ENCODE measurements at places on chromosomes 3 and 15.
A peak's percentile ranks its signal among the peaks of the same experiment; 100 is the strongest.

GRCh38 chr3:116005404-116005803 is 382.1 kb downstream of the GAP43 start:
- peak; percentile 47 for DNase-seq

DNA sequence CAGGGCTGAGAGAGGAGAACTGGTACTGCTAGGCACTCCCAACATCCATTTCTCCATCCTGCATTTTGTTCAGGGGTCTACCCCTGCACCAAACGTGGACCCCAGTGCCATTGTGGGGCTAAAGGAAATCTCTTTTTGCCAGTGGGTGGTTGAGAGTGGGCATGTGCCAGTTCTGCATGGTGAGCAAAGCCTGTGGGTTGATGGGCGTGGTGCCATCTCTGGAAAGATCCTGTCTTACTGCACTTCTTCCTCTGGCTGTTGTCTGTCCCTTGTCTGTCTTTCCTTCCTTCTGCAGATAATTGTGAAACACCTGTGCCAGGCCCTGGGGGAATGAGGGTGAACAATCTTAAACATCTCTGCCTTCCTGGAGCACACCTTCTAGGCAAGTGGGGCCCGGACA is 1.4 kb upstream of the RARRES1 start:
- DNase-seq = no peak

- DNase-seq = no peak
These were observed 203.2 kb upstream of the PEX5L start for GRCh38 chr3:180239939-180240338.

- no peak for DNase-seq
These were observed 318.7 kb upstream of the C2CD4B start for GRCh38 chr15:62483814-62484213.

DNA sequence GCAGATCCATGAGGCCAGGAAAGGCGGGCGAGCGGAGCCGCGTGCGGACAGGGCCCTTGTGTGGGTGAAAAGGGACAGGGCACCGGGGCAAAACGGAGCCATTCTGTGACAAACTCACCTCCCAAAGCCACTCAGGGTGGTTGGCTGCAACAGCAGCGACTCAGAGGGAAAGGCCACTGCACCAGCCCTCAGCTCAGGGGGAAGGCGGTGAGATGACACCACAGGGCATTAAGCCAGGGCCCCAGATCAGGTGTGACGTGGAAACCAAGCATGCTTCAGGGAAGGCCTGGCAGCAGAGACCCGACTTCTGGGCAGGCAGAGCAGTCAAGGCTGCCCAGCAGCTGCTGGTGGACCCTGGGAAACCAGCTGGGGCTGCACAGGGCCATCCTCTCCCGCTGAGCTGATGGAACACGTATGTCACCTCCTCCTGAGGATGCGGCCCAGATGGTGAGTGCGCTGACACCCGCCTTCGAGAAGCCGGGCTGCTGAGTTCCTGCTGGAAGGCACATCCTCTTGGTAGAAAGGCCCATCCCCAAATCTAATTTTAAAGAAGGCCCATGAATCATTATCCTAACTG is 82.3 kb downstream of the CHSY1 start:
- DNase-seq = no peak

GRCh38 chr3:105355408-105356061 is 11.2 kb upstream of the ALCAM start:
- no peak for DNase-seq

- no peak for DNase-seq
These were observed 3.8 kb upstream of the PRR20G start for GRCh38 chr3:127291611-127292010.

DNA sequence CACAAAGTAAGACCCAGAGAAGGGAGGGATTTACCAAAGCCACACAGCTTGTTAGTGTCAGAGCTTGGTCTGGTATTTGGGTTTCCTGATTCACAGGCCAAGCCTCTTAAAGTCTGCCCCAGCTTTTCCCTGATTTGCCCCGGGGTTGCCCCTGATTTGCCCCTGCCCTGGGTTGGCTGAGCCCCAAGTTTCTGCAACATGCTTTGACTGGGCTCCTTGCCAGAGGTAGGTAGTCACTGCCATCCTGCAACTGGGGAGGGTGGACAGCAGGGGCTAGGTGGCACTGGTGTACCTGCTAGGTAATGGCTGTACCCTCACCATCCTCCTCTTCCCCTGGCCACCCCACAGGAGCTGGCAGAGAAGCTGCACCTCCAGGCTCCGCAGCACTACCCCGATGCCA is 2.5 kb downstream of the MPI start:
- DNase-seq = no peak

DNA sequence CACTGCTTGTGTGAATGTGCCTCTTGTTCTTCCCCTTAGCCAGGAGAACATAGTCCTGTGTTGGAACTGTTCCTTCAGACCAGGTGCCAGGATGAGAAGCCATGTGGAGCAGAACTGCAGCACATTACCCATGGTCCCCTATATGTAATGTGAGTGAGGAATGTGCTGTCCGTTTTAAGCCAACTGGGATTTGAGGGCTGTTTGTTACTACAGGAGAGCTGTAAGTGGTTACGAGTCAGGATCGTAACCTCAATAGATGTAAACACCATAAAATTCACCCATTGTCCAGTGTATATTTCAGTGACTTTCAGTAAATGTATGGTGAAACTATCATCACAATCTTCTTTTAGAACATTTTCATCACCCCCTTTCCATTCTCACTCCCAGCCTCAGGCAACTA is 10.1 kb upstream of the SCAP start:
- no peak for DNase-seq

- DNase-seq = no peak
These were observed 93.9 kb downstream of the PLOD2 start for GRCh38 chr3:146067048-146067447.

- no peak for DNase-seq
These were observed 72.5 kb downstream of the SPRED1 start for GRCh38 chr15:38324939-38325647.

DNA sequence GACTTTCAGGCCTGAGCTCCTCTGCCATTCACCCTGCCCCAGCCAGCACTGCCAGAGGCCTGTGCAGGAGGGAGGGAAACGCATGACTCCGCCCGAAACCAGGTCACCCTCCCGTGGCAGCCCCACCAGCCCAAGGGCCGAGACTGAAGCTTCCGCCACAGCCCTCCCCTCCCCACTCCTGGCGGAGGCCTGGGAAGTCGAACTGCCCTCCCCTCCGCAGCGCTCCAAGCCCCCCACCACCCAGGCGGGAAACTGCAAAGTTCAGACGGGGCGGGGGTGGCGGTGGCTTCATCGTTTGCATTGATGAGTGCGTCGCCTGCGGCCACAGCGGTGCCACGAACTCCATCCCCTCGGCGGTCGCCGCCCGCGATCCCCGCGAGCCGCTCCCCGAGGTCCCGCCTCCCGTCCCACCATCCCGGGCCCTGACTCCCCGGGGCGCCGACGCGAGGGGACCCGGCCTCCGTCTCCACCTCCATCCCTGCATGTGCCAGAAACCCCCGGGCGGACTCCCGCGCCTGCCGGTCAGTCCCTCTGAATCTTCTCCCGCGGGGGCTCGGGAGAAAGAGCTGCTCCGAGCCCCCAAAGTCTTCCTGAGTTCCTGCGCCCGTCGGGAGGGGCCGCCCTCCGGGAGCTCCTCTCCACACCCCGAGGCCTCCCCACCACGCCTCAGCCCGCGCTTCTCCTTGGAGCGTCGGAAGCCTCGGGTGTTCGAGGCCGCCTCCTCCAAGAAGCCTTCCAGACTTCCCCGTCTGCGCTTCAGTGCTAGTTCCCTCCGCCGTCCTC is 698 bp downstream of the MELTF start:
- no peak for DNase-seq

DNA sequence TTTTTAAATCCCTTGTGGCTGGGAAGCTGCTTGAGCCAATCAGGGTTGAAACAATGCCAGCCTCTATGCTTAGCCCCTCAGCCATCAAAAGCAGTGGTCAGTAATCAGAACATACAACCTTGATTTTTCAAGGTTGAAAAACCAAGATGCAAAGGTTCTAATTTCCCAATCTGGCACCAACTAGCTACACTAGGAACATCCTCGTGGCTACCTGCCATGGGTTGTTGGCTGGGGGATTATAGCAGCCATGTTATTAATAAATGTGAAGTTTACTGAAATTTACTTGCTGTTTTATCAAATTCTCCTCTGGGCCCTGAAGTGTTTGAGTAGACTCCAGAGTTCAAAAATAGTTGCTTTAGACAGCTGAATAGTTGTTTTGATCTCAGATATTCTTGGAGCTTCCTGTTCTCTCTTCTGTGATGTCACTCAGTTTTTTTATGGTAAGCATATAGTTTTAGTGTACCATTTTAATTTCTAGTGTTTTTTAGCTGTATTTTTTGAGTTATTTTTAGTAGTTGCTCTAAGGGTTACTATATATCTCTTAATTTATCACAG is 31.9 kb downstream of the PCCB start:
- DNase-seq = no peak

GRCh38 chr15:25862472-25863110 is 536 bp downstream of the ATP10A start:
- DNase-seq = no peak

DNA sequence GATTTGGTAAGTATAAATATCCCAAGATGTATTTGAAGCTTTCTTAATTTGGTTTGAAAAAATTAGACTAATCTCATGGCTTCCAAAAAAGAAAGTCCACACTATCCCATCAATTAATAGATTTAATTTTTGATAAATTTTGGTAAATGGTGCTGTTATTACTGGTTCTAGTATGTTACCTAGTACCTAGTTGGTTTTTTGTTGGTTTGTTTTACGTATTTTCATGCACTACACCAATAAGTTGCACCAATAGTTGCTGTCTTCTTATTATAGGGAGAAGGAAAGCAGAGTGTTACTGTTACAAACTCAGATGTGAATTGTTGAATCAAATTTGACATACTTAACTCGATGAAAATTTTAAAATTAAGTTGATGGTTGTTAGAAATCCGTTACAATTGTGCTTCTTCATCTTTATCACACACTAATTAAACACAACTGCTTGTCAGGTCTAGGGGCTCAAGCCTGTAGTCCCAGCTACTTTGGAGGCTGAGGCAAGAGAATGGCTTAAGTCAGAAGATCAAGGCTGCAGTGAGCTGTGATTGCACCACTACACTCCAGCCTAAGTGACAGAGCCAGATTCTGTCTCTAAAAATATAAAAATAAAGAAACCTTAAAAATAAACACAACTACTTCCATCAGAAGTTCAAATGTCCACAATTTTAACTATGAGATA is 23.1 kb upstream of the MBNL1 start:
- DNase-seq = no peak

DNA sequence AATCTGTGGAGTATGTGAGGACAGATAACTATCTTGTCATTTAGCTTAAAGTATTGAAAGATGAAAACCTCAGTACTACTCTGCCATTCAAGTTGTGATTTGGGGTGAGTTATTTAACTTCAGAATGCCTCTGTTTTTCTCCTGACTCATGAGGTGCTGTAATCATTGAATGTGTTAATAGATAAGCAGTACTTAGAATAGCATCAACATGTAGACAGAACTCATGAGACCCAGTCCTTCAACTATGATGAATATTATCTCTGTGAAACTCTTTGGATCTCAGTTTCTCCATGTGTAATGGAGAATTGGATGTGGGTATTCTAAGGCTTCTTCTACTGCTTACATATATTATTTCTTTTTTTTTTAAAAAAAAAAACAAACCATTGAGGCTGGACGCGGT is 431.4 kb downstream of the GRM7 start:
- DNase-seq = no peak

DNA sequence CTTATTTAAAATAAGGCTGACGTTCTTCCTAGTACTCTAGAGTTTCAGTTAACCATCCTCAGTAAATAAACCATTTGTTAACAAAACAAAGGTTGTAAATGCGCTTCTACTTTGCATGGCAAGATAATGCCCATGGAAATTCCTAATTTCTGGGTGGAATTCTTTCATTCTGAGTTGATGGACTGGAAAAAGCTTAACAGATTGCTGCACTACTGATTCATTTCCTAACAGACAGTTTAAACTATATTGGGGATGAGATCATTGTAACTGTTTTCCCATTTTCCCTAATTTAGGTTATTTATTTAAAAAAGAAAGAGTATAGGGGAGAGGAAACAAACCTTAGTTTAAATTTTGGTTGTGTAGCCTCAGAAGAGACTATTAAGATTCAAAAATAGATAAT is 342.2 kb downstream of the NLGN1 start:
- DNase-seq = no peak

DNA sequence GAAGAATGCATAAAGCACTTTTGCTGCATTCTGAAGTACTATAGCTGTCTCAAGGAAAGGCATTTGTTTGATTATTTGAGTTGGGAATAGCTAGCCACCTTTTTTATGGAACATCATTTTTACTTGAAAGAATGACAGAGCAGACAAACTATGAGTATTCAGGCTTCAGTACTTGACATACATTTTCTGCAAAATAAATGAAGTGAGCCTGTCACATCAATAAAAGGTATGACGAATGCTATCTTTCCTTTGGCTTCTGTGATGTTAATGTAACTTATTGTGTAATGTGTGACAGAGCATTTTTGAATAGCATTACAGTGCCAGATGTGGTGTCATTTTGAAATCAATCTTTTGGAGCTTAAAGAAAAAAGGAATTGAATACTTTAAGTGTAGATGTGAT is 440.3 kb upstream of the ONECUT1 start:
- no peak for DNase-seq

GRCh38 chr3:142863930-142864920 is 24.7 kb downstream of the PCOLCE2 start:
- DNase-seq = no peak

DNA sequence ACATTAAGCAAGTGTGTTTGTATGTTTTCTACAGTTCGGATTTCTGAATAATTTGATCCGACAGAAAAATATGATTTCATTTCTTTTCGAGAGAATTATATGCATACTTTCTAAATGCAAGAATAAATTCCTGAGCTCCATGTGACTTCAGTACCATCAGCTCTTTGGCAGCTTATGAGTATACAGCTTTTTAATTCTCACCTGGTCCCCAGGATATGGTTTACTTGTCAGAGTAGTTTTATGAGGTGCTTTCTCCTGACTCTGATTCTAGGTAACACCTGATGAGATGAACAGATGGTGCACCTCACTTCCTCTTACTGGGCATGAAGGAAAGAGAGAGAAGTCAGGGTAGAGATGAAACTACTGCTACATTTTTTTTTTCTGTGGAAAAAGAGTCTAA is 3.1 kb downstream of the HGD start:
- DNase-seq = no peak
